Spleen (tissue), 13 donors: ENCODE measurements at places on chromosomes 16 and 17.

DNA sequence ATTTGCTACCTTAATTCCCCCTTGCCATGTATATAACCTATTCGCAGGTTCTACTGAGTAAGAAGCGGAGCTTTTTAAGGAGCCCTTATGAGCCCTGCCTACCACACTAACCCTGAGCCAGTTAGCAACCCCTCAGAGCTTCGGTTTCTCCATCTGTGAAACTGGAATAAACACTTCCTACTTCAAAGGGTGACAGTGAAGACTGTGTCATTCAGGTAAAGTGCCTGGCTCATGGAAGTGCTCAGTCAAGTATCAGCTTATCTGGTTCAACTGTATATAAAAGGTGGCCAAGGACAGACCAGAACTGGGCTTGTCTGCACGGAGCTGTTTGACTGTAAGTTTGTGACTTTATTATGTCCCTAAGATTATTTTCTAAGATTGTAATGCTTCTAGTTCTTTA lies 31.0 kb downstream of the TXNDC11 start:
- H3K4me3 ChIP-seq: no peak overlapping the region
- H3K4me1 ChIP-seq: no peaks in the 10 kb centered on the region
- no peaks in the 10 kb centered on the region for H3K27me3 ChIP-seq

DNA sequence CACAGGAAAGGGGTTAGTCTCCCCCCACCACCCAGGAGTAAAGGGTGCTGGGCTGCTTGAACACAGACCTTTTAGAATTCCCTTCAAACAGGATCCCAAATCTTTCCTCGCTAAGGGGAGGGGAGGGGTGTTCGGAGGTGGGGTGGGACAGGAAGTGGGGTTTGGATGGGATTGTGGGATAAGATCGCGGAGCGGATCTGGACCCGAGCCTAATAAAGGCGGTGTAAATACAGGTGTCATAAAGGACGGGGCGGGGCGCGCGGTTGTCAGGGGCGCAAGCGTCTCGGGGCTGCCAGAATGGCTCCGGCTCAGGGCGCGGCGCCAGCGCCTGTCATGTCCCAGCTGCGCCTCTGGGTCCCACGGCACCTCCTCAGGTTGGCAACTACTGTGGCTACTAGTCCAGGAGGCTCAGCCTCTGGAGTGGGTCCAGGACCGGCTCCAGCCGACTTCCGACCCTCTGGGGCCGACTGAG lies 59.8 kb upstream of the FBXO47 start:
- no peaks in the 10 kb centered on the region for H3K4me1 ChIP-seq
- no peaks in the 10 kb centered on the region for H3K36me3 ChIP-seq
- no peak overlapping the region for H3K27ac ChIP-seq
- no peaks in the 10 kb centered on the region for H3K27me3 ChIP-seq

DNA sequence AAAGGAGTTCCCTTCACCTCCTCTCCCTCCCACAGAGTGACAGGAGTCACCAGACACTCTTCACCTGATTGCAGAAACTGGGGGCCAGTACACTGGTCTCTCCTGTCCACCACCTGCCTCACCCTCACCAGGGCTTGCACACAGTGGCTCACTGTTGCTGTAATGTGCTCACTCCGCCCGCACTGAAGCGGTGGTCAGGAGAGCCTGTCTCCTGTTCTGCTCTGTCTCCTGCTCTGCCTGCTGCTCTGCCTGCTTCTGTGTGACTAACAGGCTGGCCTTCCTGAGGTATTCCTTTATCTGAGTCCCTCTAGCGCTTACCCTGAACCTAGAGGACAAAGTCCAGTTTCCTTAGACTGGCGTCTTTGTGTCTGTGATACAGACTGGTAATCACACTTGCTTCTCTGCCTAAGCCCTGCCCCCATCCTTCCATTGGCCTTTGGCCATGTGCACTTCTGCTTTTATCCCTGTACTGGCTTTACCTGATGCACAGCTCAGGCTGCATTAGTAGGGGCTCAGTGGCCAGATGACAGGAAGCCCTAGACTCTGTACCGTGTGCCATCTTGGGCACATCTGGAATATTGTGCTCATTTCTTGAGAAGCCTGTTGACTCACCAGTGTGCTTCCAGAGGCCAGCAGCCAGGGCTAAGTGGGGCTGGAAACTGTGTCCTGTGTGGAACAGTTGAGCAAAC lies 13.3 kb downstream of the PROCA1 start:
- H3K27ac ChIP-seq: no peak overlapping the region

GRCh38 chr17:36667922-36668321 lies 66.5 kb downstream of the MRM1 start:
- no peak overlapping the region for H3K4me3 ChIP-seq
- H3K36me3 ChIP-seq: no peaks in the 10 kb centered on the region
- H3K27me3 ChIP-seq: peaks cover 5% of the 10 kb centered on the region
- no peak overlapping the region for H3K27ac ChIP-seq
- H3K4me1 ChIP-seq: no peaks in the 10 kb centered on the region
